ENCODE measurements at places on chromosomes 1 and 21. TPM values are rescaled to one million over a fixed set of nuclear protein-coding genes. Genes with fewer than 3 reads are reported as not detected.

PTPN7 gene
- total RNA-seq, result 221 TPM

GRCh38 chr1:51897699-51898031, 19.1 kb upstream of the NRDC start:
- DNase-seq, result no peak
- no peak overlapping the region for H3K27ac ChIP-seq
- no peak overlapping the region for H3K4me3 ChIP-seq
- no peaks in the 10 kb centered on the region for H3K4me1 ChIP-seq
- peaks cover 28% of the 10 kb centered on the region for H3K27me3 ChIP-seq

ABCG1 gene
- 16.3 TPM for total RNA-seq

GRCh38 chr1:45478121-45478814, 12.7 kb downstream of the TESK2 start:
- H3K4me3 ChIP-seq, result no peak overlapping the region
- DNase-seq, result no peak
- H3K27me3 ChIP-seq, result no peaks in the 10 kb centered on the region
- H3K27ac ChIP-seq, result no peak overlapping the region

CCDC190 gene
- total RNA-seq, result not detected

HPDL gene
- total RNA-seq, result 12.7 TPM

GRCh38 chr1:153260585-153261280, 1.2 kb downstream of the LORICRIN start:
- no peak overlapping the region for H3K27ac ChIP-seq
- DNase-seq, result peak; percentile 40
- peaks cover 36% of the 10 kb centered on the region for H3K27me3 ChIP-seq
- H3K4me1 ChIP-seq, result peaks cover 32% of the 10 kb centered on the region
- peak overlapping the region; percentile 42 for H3K4me3 ChIP-seq

All from activated CD4-positive, alpha-beta T cell treated with anti-CD3 and anti-CD28 coated beads for 36 hours (primary cell).